ENCODE measurements at places on chromosomes 4 and X.
A peak's percentile ranks its signal among the peaks of the same experiment; 100 is the strongest.

DNA sequence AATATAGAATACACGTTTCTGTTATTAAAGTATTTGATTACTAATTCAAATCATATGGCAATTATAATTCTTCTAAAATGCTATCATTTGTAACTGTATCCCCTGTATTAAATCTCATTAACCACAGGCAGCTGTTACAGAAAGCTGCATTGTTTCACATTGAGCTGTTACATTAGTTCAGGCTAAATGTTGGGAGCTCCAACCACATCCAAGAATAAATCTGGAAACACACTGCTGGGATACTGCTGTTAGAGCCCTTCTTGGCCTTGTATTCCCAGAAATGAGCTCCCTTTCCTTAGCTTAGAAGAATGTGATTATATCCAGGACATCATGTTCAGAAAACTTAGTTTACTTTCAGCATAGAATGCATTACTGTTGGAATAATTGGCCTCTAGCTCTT, 48.2 kb downstream of the GUCY1B1 start:
- DNase-seq: peak; percentile 95

DNA sequence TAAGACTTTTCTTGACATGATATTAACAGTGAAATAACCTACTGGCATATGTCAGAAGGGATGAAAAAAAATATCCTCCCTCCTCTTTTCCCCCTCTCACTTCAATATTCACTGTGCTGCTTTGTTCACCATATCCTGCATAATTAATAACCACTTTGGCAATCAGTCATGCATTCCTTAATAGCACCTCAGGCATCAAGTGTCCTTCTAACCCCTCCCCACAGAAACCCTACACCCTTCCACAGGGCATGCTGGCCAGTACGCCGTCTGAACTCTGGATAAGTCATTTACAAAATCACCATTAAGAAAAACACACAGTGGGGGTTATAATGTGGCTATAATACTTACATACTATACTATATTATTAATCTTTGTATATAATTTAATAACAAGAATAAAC, 165.9 kb downstream of the PDGFC start:
- no peak for DNase-seq

- DNase-seq: peak; percentile 35
Observed at GRCh38 chr4:28443801-28444412, 1583.3 kb downstream of the STIM2 start.

GRCh38 chr4:73912191-73912590, 43.0 kb downstream of the CXCL1 start:
- DNase-seq: no peak

- DNase-seq: peak; percentile 16
Observed at GRCh38 chr4:113328514-113328913, 279.1 kb downstream of the ANK2 start.

- no peak for DNase-seq
Observed at GRCh38 chrX:41885724-41886123, 37.6 kb downstream of the CASK start.
